ENCODE measurements at places on chromosomes 4 and X.

- no peak for DNase-seq
These were observed 862.2 kb downstream of the TRAM1L1 start for GRCh38 chr4:116223040-116223732.

DNA sequence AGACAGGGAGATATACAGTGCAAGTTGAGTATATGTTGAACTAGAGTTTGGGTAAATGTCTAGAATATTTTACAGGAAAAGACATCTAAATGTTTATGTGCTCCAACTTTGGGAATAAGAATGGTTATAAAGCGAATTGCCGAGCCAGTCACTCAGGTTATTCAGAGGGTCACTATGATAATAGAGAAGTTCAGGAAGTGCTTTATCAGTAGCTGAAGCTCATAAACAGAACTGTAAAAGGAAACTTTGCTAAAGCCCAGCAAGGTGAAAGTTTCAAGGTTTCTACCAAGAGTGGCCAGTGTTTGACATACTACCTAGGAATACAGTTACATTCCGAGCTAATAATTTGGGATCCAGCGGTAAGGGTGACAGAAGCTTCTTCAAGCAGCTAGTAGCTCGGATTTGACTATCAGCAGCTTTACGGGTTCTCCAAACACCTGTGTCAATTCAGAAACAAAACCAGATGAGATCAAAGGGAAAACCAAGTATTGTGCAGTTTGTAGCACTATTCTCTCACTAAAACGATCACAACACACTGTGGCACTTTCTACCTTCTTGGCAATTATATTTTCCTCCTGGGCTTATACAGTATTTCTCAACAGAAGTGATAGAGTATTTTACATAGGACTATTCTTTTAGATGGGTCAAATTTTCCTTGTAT is 17.2 kb upstream of the BCLAF3 start:
- DNase-seq: no peak

DNA sequence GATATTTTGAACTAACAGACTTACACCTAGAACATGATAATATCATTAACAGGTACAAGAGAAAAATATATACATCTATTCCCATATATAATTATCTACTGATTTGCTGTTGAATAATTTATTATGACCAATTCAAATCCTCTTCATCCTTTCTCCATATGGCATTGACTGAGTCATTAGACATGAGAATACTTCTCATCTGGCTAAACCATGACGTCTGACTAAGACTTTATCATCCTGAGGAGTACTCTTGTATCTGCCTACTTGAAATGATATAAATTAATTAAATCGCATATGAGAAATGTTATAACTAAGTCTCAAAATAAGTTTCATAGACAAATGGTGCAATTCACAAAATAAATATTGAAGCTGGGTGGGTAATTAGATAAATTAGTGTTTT is 67.4 kb downstream of the EMCN start:
- no peak for DNase-seq

DNA sequence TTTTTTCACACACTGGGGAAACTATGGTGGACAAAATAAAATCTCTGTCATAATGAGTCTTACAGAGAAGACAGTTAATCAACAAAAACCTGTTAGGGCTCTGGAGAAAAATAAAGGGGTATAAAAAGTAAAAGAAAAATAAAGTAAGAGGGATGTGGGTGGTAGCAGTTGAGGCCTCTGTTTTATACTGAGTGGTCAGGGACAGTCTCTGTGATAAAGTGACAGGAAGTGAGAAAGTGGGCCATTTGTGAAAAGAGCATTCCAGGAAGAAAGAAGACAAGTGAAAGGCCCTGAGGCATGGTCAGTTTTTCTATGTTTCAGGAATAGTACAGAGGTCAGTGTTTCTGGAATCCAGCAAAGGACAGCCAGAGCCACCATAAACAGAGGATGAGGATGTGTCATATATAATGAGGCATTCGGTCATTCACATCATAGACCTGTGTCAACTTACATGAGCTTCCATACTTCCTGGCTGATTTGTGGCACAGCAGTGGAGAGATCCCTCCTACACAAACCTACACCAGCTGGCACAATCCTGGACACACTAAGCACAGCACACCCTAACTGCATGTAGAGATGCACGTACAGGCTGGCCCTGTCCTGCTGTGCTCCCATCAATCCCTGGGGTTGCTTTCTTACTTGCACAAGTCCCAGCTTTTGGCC is 64.4 kb upstream of the NAP1L5 start:
- DNase-seq: no peak

DNA sequence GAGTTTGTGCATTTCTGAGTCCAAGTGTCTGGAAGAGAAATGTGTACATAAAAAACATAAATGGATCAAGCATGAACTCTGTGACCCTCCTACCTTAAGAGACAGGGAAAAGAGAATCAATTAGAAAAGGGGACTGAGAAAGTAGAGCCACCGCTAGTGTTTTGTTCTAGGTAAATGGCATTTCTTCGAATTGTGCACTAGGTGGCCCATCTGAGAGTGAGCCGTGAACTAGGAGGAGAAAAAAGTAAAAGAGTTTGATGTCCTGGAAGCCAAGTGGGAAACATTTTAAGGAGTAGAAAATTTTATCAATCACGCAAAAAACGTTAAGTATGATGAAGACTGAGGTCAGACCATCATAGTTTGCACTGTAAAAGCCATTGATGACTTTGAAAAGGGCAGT is 55.1 kb downstream of the NAF1 start:
- DNase-seq: no peak

DNA sequence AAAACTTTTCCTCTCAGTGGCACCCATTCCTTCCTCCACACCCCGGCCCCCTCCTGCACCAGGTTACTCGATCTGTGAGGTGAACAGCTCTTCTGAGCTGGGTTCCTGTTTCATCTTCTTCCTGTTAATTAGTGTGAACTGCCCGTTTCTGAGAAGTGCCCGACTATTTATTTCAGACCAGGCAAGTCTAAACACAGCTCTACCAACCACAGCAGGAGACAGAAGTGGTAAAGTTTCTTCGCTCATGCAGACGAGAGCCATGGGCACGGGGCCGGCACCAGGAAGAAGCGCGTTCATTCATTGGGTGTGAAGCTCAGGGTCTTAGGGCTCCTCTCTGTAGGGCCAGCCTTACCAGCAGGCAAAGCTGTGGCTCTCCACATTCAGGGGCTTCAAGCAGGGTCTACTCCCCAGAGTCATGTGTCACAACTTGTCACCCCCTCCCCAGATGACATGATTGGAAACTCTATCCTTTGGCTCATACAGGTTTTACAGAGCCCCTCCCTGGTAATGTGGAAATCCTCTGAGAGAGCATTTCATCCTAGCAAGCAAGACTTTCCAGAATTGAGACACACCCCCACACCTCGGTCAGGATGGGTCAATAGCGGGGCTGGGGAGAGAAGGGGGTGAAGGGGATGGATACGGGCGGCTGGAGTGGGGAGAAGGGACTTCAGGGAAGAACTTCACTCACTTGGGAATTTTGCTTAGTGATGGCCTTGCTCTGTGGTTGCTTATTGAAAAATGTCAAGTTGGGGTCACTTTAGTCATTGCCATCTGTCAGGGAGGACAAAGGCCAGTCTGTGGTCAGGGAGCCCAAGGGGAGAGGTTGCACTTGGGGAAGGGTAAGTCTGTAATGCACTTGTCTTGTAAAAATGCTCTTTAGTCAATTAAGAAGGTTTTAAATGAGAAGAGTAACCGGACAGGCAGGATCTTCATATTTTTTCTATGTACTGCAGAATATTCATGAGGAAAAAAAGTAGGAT is 121.6 kb upstream of the TRIM2 start:
- no peak for DNase-seq

- DNase-seq: no peak
These were observed 42.4 kb downstream of the USP9X start for GRCh38 chrX:41127477-41128192.

DNA sequence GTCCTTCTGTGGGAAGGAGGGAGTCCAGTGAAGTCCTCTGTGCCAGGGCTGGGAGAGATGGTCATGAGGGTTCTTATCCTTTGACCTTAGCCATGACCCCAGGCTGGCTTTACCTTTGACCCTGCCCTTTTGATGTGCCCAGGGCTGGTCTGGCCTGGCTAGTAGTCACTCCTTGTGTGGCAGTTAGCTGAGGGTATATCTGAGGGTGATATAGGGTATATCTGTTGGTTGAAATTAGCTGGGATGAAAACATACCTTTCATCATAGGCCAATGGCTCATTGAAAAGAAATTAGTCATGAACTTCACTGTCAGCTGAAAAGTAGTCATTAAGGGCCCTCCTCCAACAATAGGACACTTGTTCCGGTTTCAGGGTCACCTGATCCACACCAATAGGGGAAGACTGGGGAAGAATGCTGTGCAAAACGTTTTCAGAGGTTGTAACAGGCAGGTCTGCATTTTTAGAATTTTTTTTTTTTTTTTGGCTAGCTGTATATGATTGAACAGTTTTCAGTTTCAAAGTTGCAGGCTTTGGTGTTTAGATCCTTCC is 74.6 kb upstream of the STOX2 start:
- no peak for DNase-seq

GRCh38 chr4:36242629-36243354 is 1.5 kb downstream of the ARAP2 start:
- DNase-seq: no peak

GRCh38 chrX:24692305-24692704 is 1.4 kb upstream of the POLA1 start:
- no peak for DNase-seq

- DNase-seq: no peak
These were observed 163.2 kb upstream of the FAM9B start for GRCh38 chrX:9196961-9197640.

DNA sequence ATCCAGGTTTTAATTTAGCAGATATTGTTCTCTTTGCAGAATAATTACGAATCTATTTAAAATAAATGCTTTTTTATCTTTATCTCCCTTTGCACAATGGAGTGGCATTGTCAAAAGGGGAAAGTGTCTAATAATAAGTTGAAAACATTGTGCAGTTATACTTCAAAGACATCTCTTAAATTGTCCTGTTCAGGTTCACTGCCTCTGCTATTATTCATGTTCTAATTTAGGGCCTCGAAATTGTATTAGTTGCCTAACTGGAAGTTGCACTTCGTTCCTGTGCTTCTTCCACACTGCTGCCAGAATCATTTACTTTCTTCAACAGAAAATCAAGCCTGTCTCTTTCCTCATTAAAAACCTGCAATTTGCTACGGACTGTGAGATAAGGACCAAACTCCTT is 150.5 kb upstream of the SPRY1 start:
- no peak for DNase-seq

DNA sequence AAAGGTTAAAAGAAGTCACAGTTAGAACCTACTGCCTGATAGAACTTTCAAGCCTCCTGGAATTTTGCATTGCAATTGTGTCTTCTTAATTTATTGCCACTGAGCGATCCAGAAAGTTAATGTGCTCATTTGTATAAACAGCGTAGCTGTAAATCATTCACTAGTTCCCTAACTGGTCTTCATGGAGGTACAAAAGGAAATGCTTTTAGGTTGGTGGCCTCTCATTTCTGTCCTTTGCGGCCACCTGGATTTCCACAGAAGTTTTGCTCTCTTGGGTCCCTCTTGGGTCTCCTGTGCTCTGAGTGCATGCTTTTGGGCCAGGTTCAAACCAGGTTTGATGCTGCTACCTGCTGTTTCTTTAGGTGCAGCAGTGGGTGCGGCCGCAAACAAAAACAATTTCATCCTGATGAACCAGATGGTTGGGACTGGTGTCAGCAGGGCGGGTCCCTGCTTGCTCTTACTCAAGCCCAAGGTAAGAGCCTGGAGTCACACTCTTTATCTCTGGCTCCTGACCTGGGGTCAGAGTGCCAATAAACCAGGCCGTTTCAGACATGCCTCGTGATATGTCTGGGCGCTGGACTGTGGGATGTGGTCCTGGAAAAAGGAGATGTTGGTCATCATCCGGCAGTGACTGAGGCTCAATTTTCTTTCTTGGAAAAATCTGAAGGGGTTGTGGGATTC is 270.1 kb downstream of the PTTG2 start:
- DNase-seq: no peak

GRCh38 chr4:168891688-168892087 is 118.4 kb downstream of the CBR4 start:
- no peak for DNase-seq

- peak; percentile 91 for DNase-seq
These were observed 602.8 kb upstream of the DIPK2B start for GRCh38 chrX:45803383-45803921.

DNA sequence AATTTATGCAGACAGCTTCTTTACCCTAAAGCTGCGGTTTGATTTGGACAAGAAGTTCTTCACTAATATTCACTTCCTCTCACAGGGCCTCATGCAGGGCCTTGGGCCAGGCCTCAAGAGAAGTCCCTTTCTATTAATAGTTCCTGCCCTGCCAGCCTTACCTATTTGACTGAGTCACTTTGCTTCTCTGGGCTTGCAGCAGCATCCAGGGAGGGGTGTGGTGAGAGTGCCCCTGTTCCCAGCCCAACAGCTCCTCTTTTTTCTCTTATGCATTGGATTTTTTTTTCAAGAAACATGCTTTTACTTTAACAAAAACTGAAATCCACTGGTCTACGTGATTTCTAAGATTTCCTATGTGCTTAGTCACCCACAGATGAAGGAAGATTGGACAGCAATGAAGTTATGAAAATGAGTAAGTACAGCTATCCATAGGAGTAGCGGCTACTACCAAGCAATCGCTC is 26.7 kb downstream of the FAM156B start:
- no peak for DNase-seq

DNA sequence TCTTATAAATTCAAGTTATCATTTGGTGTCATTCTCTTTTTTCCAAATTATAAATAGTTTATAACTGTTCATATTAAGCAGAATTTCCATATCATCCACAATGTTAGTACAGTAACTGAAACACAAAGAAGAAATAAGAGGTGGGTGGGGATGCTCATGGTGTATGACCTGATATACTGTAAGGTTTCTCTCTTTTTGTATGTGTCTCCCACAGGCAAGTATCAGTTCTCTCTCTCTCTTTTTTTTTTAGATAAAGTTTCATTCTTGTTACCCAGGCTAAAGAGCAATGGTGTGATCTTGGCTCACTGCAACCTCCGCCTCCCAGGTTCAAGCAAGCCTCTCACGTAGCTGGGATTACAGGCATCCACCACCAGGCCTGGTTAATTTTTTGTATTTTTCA is 43.7 kb upstream of the UGT2A3 start:
- DNase-seq: no peak

- DNase-seq: no peak
These were observed 141.1 kb downstream of the BANK1 start for GRCh38 chr4:101931619-101932018.

DNA sequence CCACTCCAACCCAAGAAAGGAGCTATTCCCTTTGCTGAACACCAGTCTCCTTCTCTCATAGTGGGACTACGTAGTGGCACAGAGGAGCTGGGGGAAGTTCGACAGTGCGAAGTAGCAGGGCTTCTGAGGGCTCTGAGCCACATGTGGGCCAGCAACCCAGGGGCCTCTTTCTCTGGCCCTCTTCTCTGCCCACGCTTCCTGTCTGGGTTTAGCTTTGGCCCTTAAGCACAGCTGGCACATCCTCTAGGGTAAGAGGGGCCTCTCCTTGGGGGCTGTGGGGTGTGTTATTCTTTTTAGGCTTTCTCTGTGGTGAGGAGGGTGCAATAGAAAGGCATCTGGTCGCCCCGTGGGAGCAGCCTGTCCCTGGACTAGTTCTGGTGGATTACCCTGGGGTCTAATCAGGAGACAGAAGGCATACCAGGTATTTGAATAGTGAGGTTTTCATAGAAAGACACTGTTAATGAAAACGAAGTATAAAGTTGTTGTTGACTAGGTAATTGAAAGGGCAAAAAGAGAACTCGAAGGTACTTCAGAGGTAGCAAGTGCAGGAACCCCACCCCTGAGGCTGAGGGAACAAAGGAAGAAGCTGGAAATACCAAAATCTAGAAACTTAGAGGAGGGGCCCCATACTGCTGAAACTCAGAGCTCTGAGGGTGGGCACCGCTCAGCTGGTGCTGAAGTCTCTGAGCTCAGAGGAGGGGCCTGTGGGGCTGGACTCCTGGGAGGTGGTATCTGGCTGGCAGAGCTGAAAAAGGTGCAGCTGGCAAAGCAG is 151.9 kb upstream of the RPS6KA3 start:
- no peak for DNase-seq

All from fibroblast of skin of left biceps (primary cell).